NCI-H510A treated with DMSO at 0.1 percent for 48 hours (cell line): ENCODE measurements at places on chromosomes 2 and 18.

DNA sequence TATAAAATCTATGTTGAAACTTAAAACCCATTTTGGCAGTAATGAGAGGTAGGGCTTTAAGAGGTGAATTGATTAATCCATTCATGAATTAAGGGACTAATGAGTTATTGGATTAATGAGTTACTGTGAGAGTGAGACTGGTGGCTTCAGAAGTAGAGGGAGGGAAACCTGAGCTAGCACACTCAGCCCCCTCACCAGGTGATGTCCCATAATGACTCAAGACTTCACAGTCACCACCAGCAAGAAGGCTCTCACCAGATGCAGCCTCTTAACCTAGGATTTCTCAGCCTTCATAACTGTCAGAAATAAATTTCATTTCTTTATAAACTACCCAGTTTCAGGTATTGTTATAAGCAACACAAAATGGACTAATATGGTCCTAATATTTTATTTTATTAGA lies 621.7 kb upstream of the ACVR2A start:
- DNase-seq: no peak

- DNase-seq: no peak
These were observed 827.2 kb upstream of the POU3F3 start for GRCh38 chr2:104026725-104027124.

- DNase-seq: no peak
These were observed 1308.2 kb upstream of the NRXN1 start for GRCh38 chr2:52340171-52340570.

DNA sequence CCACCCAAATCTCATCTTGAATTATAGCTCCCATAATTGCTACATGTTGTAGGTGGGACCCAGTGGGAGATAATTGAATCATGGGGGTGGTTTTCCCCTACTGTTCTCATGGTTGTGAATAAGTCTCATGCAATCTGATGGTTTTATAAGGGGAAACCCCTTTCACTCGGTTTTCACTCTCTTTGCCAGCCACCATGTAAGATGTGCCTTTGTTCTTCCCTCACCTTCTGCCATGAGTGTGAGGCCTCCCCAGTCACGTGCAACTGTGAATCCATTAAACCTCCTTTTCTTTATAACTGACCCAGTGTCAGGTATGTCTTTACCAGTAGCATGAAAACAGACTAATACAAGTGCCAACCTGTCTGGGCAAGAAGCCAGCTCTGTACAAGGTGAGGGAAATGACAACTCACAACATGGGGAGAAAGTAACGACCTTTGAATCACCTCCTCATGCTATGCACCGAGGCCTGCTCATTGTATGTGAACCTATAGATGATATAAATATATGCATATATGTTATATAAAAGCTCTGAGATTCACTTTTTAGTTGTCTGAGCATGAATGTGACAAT lies 162.2 kb downstream of the ALPK2 start:
- no peak for DNase-seq

- DNase-seq: no peak
These were observed 19.3 kb downstream of the GALNT13 start for GRCh38 chr2:153891051-153891450.

DNA sequence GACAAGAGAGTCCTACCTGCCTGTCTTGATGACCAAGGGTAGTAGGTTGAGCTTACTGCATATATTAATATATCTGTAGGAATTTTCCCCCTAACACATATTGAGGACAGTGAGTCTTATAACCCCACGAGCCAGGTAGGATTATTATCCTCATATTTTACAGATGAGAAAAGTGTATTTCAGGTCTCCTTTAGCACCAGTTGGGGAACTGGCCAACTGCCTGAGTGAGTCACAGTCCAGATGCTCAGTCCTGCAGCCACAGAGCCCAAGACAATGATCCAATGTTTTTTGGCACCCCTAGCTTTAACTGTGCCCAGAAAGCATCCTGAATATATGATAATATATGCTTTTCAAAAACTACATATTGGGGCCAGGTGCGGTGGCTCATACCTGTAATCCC lies 30.8 kb upstream of the GLS start:
- no peak for DNase-seq

- DNase-seq: no peak
These were observed 289.4 kb upstream of the PXDN start for GRCh38 chr2:2033691-2034090.

DNA sequence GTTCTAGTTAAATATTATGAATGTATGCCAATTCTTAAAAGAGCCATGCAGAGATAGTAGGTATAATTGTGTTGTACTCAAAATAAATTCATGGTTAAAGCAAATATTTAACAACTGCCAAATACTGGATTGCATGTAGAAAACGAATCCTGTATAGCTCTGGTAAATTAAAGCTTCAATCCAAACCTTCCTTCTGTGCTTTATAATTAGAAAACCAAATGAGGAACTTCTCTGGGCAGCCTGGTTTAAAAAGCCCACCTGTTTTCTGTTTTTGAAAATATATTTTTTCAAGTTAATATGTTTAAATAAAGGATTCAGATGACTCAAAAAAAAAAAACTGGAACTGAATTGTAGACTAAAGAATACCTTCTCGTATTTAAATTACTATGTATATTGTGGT lies 48.3 kb upstream of the ITGA4 start:
- DNase-seq: no peak

DNA sequence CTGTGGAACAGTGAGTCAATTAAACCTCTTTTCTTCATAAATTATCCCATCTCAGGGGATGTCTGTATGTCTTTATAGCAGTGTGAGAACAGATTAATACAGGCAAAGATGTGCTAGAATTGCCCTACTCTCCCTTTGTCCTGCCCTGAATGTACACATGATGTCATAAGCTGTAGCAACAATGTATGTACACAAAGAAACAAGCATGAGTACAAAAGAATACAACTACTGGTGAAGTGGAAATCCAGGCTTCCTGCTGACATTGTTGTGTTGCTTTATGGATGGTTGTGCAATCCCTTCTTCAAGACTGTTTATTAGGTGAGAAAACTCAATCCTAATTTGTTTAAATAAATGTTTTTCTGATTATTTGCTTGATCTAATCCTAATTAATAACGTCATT lies 446.6 kb downstream of the DSC3 start:
- peak; percentile 85 for DNase-seq

DNA sequence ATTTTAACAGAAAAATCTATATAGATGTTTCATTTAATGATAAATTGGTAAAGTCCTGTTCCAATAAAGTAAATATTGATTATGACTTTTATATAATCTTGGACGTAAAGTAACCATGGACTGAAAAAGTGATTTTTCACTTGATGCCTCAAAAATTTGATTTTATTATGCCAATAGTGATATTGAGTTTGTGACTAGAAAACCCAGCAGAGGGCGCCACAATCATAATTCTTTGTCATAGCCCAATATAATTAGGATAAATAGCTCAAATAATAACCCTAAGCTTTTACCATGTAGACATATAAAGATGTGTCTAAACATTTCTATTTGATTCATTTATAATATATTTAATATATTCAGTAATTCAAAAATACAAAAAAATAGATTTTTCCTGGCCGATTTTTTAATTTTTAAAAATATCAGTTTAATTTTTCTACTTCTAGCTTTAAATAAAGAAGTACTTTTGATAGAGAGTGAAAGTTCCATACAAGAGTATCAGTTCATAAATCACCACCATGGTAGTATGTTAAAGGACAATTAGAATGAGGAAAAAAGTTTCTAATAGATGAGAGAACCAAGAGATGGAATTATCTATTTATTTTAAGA lies 30.7 kb downstream of the CAMKMT start:
- peak; percentile 53 for DNase-seq

GRCh38 chr2:174535083-174535482 lies 48.3 kb upstream of the GPR155 start:
- DNase-seq: no peak

DNA sequence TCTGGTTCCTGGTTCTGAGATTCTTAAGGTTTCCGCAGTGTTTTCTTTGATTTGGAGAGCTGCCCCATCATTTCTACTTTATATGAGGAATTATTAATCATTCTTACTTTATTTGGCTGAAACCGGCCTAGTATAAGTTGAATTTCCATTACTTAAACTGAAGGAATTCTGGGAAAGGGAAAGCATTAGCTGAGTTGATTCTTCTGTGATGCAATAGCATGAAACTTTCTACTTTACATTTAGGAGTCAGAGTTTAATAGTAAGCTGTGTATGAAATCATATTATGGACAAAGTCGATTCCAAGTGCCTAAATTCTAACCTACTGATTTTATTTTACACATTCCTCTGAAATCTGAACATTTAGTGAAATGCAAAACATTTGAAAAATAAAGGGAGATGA lies 1269.7 kb upstream of the ZEB2 start:
- no peak for DNase-seq
